ENCODE measurements at places on chromosomes 12 and 14.
A peak's percentile ranks its signal among the peaks of the same experiment; 100 is the strongest.

DNA sequence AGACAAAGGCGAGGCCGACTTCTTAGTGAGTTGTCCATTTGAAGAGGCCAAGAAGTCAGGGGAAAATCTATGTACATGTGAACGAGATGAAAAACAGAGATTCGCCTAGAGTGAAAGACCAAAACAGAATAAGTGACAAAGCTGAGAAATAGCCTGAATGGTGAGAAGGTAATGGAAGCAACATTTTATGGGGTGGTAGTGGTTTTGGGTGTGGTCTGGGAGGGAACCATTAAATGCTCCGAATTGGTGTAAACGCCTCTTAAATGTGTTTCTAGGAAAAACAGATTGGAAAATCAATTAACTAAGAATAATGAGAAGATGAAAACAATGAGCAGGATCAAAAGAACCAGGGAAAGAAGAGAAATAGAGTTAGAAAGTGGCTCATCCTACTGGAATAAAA lies 83.8 kb upstream of the MANSC4 start:
- no peak for DNase-seq

GRCh38 chr14:36177489-36177888 lies 967 bp upstream of the PTCSC3 start:
- no peak for DNase-seq

GRCh38 chr12:116066381-116067230 lies 210.9 kb downstream of the MED13L start:
- peak; percentile 24 for DNase-seq

DNA sequence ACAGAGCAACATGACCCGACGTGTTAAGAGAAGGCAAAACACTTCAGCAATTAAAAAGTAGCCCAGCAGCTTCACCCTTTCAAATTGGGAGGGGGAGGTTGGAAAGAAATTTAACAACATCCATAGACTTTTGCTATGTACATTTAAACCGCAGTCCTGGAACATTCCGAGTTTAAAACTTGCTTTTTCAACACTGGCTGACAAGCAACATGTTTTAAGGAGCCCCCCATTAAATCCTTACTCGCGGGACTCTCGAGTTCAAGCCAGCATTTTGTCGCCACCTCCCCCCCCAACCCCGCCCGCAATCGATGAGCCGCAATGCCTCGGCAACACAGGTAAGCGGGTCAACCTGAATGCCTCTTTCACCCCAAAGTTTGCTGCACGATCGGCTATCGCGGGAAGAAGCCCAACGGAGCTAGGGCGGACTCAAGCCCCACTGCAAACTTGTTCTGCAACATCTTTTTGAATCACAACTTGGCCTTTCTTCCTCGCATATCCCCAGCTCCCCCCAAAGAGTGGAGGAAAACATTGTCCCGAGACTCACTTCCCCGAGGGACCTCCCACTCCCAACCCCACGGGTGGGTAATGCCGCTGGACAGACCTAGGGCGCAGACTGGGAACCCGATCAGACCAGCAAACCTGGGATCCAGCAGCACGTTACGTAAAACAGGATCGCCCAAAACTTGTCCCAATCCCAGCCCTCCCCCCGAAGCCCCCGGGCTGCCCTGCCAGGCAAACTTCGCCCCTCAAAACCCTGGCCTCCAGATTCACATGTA lies 777 bp downstream of the ZFP36L1 start:
- no peak for DNase-seq

- DNase-seq, result no peak
Measured at GRCh38 chr12:26318661-26319068, 123.3 kb downstream of the SSPN start.

- no peak for DNase-seq
Measured at GRCh38 chr12:45907955-45908354, 82.4 kb downstream of the SCAF11 start.

GRCh38 chr12:121364683-121365121 lies 12.5 kb upstream of the ANAPC5 start:
- DNase-seq, result no peak

DNA sequence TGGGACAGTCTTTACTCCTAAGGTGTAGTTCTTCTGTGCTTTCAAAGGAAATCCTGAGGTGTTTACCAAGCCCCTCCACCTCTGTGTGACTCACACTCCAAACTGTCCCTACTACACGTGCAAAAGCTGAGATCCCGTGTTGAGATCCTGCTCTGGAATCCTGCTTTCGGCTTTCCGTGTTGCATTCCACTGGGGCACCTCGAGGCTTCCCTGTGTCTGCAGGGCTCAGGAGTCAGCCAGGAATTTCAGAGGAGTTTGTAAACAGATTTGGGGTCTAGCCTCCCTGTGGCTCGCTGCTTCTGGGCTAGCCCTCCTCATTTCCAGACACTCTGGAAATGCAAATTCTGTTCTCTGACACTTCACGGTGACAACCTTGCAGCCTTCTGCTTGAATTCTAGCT lies 48.4 kb downstream of the CACNA2D4 start:
- DNase-seq, result no peak

DNA sequence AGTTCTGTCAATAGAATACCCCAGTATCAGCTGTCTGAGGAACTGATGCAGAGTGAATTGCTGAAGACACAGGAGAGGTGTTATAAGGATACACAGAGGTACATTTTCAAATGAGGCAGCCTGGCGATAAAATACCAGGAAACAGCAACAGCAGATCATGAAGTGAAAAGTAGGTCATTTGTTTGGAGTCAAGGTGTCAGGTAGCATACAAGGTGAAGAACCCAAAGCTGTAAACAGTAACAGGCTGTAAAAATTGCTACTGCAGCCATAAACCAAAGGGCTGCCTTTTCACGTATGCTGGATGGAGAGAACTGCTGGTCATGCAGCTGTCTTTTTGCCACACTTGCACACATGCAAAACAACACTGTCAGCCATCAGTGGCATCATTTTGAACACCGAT lies 9.3 kb upstream of the TWF1 start:
- DNase-seq, result no peak

- DNase-seq, result no peak
Measured at GRCh38 chr12:7078163-7078562, 14.1 kb downstream of the C1R start.

DNA sequence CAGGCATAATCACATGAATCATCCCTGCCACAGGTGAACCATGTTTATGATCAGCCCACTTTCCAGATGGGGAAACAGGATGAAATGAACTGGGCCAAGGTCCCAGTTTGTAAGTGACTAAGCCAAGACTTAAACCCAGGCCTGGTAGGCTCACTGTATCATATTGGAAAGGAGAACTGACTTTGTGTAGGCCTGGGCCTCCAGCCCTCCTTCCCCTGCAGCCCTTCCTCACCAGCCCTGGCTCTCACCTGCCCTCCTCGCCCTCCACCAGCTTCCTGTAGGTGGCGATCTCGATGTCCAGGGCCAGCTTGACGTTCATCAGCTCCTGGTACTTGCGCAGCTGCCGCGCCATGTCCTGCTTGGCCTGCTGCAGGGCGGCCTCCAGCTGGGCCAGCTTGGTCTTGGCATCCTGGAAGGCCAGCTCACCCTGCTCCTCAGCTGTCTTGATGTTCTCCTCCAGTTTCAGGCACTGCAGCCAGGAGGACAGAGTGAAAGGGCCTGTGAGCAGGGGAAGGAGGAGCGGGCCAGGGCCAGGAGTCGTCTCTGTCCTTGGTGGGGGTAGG lies 19.8 kb downstream of the KRT80 start:
- no peak for DNase-seq

GRCh38 chr12:70553391-70553859 lies 83.8 kb downstream of the PTPRB start:
- no peak for DNase-seq

DNA sequence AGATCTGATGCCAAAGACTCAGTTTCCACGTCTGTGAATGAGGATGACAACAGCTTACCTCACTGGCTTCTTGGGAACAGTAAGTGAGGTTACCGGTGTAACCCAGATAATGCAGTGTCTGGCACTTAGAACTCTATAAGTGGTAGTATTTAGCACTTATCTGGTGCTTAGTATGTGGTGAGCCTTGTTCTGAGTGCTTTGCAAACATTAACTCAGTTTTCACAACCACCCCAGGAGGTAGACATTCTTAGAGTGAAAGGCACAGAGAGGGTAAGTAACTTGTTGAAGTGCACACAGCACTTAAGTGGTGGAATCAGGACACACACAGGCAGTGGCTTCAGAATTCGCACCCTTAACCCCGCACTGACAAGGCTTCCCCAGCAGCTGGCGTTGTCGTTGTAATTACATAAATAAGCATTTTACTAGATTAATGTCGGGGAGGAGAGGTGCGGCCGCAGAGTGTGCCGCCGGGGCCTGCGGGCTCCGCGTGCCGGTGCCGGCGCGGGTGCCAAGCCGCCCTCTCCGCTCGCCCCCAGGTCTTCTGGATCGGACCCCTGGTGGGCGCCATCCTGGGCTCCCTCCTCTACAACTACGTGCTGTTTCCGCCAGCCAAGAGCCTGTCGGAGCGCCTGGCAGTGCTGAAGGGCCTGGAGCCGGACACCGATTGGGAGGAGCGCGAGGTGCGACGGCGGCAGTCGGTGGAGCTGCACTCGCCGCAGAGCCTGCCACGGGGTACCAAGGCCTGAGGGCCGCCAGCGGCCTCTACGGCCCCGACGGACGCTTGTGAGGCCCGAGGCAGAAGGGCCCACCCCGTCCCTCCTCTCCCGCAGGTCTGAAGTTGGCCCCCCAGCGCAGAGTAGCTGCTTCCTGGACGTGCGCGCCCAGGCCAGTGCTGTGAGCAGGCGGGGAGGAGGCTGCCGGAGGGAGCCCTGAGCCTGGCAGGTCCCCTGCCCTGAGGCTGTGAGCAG lies 4.6 kb downstream of the AQP2 start:
- no peak for DNase-seq

GRCh38 chr14:33956640-33957039 lies 5.8 kb upstream of the EGLN3 start:
- no peak for DNase-seq

- DNase-seq, result no peak
Measured at GRCh38 chr12:117010693-117011451, 88.3 kb downstream of the TESC start.

DNA sequence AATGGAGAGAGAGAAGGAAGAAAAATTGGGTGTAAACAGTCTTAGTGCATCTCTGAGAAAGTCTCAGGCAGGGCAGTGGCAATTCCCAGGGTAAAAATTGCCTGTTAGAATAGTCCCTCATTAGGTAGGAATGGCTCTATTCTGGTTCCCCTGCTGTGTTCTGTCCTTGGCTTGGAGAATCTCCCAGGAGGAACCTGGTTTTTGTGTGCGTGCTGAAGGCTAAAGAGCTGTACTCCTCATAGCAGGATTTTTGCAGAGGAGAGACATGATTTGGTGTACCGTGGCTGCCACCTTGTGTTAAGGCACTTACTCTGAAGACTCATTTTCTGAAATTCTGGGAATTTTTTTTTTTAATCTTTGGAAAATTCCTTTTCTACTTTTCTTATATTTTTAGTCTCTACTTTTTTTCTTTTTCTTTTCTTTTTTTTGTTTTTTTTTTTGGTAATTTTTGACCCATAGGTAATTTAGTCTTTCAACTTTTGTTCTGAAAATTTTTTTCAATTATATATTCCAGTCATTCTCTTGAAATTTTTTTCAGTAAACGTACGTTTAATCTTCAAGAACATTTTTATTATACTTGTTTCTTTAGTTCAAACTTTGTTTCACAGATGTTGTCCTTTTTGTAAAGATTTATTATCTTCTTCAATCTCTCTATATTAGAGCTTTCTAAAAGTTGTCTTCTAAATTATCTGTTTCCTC lies 63.8 kb downstream of the FBXO33 start:
- DNase-seq, result no peak

GRCh38 chr12:131152587-131152986 lies 198.9 kb downstream of the ADGRD1 start:
- DNase-seq, result no peak

GRCh38 chr14:101073598-101073965 lies 170.1 kb upstream of the RTL1 start:
- DNase-seq, result no peak

- no peak for DNase-seq
Measured at GRCh38 chr14:77849711-77850110, 49.8 kb downstream of the ADCK1 start.

- no peak for DNase-seq
Measured at GRCh38 chr14:80584744-80585505, 356.6 kb downstream of the CEP128 start.

DNA sequence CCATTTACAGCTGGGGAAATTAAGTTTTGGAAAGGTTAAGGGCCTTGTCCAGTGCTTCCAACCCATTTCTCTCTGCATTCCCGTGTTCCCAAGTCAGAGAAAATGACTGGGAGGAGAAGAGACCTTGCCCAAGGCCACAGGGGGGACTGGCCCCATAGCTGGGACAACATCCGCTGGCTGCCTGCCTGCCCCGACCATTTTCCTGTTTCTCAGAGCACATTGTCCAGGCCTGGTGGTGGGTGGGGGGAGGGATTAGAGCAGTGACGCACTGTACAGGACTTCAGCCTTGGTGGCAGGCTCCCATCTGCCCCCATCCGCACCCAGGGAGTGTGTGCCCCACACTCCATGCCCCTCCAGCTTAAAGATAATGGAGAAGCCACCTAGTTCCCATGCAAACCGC lies 27.7 kb downstream of the DIO3 start:
- DNase-seq, result no peak

DNA sequence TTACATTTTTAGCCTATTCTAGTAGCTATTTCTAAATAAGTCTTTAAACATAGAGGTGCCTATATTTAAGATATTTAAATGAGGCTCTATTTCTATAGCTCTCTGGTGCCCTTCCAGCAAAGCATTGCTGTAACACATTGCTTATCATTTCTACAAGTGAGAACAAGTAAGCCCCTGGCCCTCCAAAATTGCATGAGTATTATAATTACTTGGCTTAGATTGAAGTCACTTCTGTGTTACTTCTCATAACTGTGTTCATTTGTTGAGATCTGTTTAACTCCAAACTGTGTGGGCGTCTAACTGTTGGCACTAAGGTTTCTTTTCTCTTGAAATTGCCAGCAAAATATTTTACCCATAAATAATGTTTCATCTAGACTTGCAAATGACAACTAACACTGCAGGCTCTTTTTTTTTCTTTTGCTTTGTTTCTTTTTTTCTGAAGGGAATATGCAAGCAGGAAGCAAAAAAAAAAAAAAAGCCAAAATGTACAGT lies 66.5 kb downstream of the DAD1 start:
- no peak for DNase-seq

Measured in stimulated activated CD8-positive, alpha-beta memory T cell treated with anti-CD3 and anti-CD28 coated beads, Interleukin-15, amount 100 ng/mL, for 48 hours (primary cell).